Activated CD8-positive, alpha-beta memory T cell treated with anti-CD3 and anti-CD28 coated beads, Interleukin-2, amount 10 ng/mL, durations not matched to agents 7 days and 5 days (primary cell): ENCODE measurements at places on chromosomes 3 and 15. TPM values are rescaled to one million over a fixed set of nuclear protein-coding genes. Genes with fewer than 3 reads are reported as not detected.

DNA sequence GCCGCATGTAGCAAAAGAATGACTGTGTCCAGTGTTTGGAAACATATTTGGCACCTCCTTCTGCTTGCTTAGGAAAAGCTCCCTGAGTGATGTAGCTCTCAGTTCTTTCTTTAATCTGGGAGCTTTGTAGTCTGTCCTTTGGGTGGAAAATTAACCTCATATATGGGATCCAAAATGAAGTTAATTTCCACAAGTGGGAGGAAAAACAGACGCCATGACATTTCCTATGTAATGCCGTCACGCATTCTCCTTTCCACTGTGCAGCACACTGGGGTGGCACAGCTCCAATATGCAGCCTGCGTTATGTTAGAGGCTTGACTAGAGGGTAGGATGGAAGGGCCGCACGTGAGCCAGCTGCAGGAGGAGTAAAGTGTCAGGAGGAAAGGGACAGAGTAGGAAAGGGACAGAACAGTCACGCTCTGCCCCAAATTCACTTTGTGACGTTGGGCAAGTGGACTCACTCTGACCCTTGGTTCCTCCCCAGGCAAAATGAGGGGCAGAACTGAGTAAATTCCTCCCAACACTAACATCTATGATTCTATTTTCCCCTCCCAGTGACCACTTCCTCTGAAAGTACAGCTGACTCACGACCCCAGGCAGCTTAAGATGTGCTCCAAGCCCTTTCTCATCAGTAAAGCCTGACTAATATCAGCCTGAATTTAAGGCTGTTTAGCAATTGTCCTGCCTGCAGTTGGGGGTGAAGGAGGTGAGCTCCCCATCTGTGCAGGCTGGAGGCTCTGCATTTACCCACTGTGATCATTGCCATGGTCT, 176.5 kb upstream of the PFN2 start:
- no peak overlapping the region for H3K4me3 ChIP-seq
- peaks cover 7% of the 10 kb centered on the region for H3K4me1 ChIP-seq
- no peak overlapping the region for H3K27ac ChIP-seq
- H3K27me3 ChIP-seq: peaks cover 35% of the 10 kb centered on the region
- DNase-seq: no peak

DNA sequence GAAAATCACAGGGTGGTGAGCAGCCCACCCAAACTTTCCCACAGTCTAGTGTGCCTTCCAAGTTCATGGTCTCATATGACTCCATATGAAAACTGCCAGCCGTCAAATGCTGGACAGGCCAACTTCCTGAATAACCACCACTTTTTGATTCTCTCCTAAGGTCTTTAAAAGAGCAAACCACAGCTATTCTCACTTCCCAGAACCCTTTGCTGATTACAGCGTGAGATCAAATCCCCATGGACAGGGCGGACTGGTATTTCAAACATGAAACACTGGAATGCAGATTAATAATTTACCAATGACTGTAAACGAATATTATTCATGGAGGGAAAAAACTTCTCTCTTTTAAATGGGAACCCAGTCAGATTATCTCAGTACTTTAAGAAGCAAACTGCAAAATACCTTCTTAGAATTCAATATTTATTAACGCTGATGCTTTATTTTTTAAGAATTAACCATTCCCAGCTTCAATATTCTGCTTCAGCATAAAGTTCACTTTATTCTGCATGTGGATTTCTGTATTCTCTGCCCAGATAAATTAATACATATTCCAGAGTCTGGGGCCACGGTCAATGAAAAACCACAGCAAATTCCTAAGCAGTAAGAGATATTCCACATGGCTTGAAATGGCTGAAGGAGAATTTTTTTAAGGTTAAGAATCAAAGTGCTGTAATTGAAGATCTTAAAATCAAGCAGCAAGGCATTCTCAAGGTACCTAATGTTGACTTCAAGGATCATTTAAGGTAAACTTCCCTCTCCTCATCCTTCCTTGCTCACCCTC, 42.9 kb downstream of the MYO1E start:
- H3K27me3 ChIP-seq: peaks cover 32% of the 10 kb centered on the region
- no peak overlapping the region for H3K4me3 ChIP-seq
- H3K36me3 ChIP-seq: no peaks in the 10 kb centered on the region
- peaks cover 19% of the 10 kb centered on the region for H3K4me1 ChIP-seq
- no peak overlapping the region for H3K27ac ChIP-seq
- no peak for DNase-seq

DNA sequence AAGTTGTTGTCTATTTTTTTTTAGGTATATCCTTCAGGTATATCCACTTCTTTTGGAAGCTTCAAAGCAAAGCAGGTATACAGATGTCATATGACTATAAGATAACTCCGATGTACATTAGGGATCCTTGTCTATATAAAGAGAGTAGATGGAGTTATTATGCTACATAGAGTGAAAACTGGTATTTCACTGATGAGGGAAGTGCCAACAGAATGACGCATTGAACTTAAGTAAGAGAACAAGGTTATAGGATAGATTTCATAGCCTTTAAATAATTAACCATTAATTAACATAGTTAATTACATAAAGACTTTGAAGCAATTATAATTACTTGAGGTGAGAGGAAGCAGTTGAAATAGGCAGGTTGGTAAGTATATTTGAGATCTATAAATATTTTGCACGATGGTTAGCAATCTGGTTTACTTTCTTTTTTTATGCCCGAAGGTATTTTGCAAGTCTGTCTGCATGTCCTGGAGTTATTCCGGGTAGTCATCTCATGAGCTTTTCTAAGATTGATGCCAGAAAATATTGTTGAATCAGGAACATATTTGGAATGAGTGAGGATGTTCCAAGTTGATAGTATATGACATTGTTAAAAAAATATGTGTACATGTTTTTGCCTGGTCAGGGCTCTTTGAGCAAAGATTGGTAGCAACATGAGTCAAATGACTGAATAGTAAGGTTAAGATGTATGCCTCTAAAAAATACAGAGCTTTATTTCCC, 299.5 kb upstream of the KCNMB2 start:
- H3K4me1 ChIP-seq: no peaks in the 10 kb centered on the region
- no peak overlapping the region for H3K4me3 ChIP-seq
- H3K36me3 ChIP-seq: no peaks in the 10 kb centered on the region
- no peak overlapping the region for H3K27ac ChIP-seq
- no peak for DNase-seq

DNA sequence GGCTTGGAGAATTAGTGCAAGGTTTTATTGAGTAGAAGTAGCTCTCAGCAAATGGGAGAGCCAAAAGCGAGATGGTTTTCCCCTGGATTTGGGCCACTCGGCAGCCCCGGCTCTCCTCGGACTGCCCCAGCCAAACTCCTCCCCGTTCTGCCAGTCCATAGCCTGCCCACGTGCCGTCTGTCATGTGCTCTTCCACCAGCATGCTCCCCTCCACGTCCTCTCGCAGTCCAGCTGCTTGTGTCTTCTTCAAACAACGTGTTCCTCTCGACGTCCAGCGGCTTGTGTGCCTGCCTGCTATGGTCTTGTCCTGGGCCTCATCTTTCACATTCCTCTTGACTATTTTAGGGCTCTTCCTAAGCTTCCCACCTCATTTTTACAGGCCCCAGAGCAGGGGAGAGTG, 16.7 kb upstream of the SECISBP2L start:
- peaks cover 8% of the 10 kb centered on the region for H3K27me3 ChIP-seq
- no peaks in the 10 kb centered on the region for H3K4me1 ChIP-seq
- no peak overlapping the region for H3K27ac ChIP-seq
- H3K36me3 ChIP-seq: no peaks in the 10 kb centered on the region
- DNase-seq: no peak
- H3K4me3 ChIP-seq: no peak overlapping the region

DNA sequence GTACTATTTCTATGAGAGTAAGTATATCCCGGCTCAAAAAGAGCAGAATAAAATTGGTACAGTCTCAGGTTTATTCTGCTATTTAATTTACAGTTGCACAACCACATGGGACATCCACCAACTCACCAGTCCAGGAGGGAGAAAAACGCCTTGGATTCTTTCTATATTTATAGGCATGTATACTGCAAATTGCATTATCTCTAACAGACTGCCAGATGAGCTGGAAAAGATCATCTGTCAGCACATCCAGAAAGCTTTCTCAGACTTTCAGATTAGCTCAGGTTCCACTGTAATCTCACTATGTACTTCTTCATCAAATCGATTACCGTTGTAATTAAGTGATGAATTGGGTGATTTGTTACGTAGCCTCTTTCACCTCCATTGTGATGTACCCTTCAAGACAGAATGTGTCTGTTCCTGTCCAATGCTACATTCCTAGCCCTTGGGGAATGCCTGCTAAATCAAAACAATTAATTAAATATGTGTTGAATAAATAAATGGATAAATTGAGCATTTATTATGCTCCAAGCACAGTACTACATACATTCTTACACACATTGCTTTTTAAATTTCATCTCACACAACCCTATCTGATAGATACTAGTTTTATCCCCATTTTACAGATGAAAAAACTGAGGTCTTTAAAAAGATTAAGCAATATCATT, 38.1 kb upstream of the TMC3 start:
- no peak overlapping the region for H3K27ac ChIP-seq
- H3K36me3 ChIP-seq: no peaks in the 10 kb centered on the region
- peaks cover 28% of the 10 kb centered on the region for H3K27me3 ChIP-seq
- no peak overlapping the region for H3K4me3 ChIP-seq
- DNase-seq: no peak
- peaks cover 8% of the 10 kb centered on the region for H3K4me1 ChIP-seq

DNA sequence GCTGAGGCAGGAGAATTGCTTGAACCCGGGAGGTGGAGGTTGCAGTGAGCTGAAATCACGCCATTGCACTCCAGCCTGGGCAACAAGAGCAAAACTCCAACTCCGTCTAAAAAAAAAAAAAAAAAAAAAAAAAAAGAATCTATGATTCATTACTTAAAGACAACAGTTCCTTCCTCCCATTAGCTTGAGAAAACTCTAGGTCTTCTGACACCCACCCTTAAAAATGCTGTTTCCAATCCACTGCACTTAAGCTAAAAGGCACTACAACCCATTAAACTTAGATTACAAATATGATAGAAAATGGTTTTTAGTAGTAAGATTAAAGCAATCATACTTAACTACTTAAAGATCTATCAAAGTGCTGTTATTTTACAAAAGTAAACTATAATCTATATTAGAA, 40.0 kb upstream of the BHLHE40 start:
- H3K36me3 ChIP-seq: peaks cover 15% of the 10 kb centered on the region
- no peaks in the 10 kb centered on the region for H3K27me3 ChIP-seq
- DNase-seq: no peak
- H3K27ac ChIP-seq: no peak overlapping the region
- no peak overlapping the region for H3K4me3 ChIP-seq

DNA sequence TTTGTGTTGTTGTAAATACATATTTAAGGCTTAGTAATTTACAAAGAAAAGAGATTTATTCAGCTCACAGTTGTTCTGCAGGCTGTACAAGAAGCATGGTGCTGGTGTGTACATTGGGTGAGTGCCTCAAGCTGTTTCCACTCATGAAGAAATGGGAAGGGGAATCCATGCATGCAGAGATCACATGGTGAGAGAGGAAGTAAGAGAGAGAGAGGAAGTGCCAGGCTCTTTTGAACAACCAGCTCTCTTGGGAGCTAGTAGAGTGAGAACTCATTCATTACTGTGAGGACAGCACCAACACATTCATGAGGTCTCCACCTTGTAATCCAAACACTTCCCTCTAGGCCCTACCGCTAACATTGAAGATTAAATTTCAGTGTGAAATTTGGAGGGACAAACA, 909.2 kb downstream of the NSUN3 start:
- no peaks in the 10 kb centered on the region for H3K4me1 ChIP-seq
- H3K36me3 ChIP-seq: no peaks in the 10 kb centered on the region
- DNase-seq: no peak
- H3K27ac ChIP-seq: no peak overlapping the region
- no peaks in the 10 kb centered on the region for H3K27me3 ChIP-seq

DNA sequence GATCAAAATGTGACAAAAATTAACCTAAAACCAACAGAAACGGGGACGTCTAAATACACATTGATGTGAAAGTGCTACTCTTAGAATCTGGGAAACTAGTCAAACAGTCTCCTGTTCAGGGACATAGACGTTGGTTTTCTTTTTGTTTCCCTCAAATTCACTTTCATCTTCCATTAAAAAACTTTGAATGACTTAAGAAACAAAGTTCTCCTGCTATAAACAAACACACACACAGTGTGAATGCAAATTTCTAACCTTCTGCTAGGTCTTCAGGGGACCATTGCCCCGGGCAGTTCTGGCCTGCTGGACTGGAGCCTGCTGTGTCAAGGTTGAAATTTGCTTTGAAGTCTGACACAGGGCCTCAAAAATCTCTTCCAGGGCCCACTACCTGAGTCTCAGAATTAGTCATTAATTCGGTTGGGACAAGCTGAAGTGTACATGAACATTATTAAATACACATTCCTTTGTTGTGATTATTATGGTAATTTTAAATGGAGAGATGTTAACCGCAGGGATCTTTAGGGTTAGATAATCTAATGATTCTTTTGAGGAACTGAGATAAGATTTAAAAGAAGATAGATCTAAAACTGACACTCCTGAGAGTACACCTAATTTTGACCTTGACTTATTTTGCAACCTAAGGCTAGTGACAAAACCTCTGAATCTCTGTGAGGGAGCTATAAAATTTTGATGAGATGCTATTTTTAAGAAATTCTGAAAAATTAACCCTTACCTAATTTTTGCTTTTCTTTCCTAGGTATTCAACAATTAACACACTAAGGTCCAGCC, 1260.4 kb downstream of the ROBO1 start:
- no peaks in the 10 kb centered on the region for H3K36me3 ChIP-seq
- H3K4me3 ChIP-seq: no peak overlapping the region
- no peaks in the 10 kb centered on the region for H3K4me1 ChIP-seq
- no peaks in the 10 kb centered on the region for H3K27me3 ChIP-seq
- no peak for DNase-seq
- H3K27ac ChIP-seq: no peak overlapping the region

GRCh38 chr3:60192297-60193114, 1058.7 kb downstream of the FHIT start:
- H3K27me3 ChIP-seq: no peaks in the 10 kb centered on the region
- H3K36me3 ChIP-seq: peaks cover 5% of the 10 kb centered on the region
- no peak overlapping the region for H3K4me3 ChIP-seq
- H3K27ac ChIP-seq: peak overlapping the region; percentile 77
- DNase-seq: peak; percentile 41

The SLC24A1 gene
- 4.3 TPM for total RNA-seq

DNA sequence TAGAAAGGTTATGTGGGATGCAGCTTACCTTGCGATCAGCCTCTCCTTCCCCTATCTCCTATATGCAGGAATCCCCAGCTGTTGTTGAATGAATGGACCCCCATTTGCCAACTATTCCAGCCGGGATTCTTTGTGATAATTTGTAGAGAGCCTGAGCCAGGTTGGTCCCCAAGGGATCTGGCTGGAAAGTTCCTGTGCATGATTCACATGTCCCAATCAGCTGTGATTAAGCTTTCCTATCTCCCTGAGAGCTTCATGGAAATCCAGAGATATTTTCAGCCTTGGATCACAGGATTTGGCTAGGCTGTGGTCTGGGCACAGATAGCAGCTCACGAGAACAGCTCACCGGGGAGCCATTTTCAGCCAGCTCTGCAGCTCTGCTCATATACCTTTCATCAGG, 76.7 kb downstream of the ARNT2 start:
- no peak for DNase-seq
- peaks cover 1% of the 10 kb centered on the region for H3K36me3 ChIP-seq
- H3K4me1 ChIP-seq: no peaks in the 10 kb centered on the region
- H3K27me3 ChIP-seq: no peaks in the 10 kb centered on the region

GRCh38 chr15:63501256-63502089, 2.9 kb upstream of the USP3 start:
- no peak for DNase-seq
- H3K27ac ChIP-seq: peak overlapping the region; percentile 93
- H3K36me3 ChIP-seq: peaks cover 2% of the 10 kb centered on the region
- peak overlapping the region; percentile 12 for H3K4me3 ChIP-seq

The MASP1 gene
- total RNA-seq: not detected

- DNase-seq: no peak
- H3K36me3 ChIP-seq: peaks cover 58% of the 10 kb centered on the region
- no peak overlapping the region for H3K4me3 ChIP-seq
- no peaks in the 10 kb centered on the region for H3K27me3 ChIP-seq
Observed at GRCh38 chr3:183754052-183754451, 56.5 kb downstream of the YEATS2 start.

The NME9 gene
- not detected for total RNA-seq
